ENCODE measurements at places on chromosomes 1 and 21.

- DNase-seq: no peak
Observed at GRCh38 chr1:232962761-232963745, 12.6 kb downstream of the NTPCR start.

DNA sequence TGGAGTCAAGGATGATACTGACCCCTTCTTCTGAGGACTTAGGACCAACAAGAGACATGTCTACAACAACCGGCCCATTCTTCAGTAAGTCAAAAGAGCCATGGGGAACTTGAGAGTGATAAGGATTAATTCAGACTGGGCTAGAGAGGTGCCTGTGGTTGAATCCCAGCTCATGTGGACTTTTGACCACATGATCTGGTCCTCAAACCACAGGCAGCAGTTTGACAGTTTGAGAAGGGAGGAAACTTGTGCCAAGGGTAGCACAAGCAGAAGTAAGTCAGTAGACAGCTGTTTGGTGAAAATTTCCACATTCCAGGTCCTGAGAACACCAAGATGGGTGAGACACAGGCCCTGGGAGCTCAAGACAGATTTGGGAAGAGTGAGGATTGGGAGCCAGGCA, 19.8 kb downstream of the SH3BP5L start:
- DNase-seq: no peak

DNA sequence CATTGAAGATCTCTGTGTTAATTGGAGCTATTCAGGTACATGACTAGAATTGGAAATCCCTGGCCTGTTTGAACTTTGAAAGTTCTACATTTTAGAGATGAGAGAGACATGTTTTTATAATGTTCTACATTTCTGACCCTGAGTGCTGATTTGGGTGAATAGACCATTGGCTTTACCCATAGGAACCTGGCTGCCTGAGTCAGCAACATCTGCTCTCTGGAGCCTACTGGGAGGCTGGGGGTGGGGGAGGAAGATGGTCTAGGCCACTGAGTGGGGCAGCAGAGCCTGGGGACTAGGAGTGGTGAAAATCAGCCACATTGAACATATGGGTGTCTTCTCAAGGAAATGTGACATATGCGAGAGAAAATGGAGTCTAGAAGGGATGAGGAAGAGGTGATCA, 1.4 kb upstream of the VANGL1 start:
- no peak for DNase-seq

DNA sequence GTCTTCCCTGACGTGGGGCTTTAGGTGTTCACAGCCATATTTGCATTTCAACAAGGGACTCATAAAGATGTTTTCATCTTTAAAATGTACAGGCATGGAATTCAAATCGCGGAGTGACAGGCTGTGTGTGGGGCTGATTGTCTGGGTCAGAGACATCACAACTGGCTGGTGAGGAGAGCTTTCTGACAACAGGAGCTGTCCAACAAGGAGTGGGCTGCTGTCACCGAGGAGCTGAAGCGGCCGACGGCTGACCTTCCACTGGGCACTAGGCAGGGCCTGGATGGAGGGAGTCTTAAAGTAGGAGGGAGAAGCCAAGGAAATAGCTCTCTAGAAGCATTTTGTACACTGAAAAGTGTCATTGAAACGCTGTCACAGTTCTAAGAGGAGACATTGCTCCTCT, 30.5 kb upstream of the SCMH1 start:
- DNase-seq: no peak

- DNase-seq: no peak
Observed at GRCh38 chr21:25907573-25908275, 173.0 kb downstream of the GABPA start.

DNA sequence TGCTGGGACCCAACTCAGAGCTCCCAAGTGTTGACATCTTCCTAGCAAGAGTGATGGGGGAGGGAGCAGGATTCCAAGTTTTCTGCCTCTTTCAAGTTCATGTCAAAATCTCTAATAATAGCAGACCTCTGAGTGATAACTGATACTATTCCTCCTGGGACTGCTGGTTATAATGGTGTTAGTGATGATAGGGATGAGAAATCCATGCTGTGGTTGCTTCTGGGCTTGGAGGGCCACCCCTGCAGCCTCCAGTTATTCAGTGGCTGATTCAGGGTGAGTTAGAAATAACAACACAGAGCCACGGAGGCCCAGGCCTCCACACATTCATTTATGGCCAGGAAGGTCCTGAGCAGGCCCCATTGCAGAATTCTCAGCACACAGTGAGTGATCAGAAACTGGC, 40.6 kb upstream of the ARTN start:
- no peak for DNase-seq

- DNase-seq: no peak
Observed at GRCh38 chr21:18725653-18726052, 322.1 kb upstream of the TMPRSS15 start.

DNA sequence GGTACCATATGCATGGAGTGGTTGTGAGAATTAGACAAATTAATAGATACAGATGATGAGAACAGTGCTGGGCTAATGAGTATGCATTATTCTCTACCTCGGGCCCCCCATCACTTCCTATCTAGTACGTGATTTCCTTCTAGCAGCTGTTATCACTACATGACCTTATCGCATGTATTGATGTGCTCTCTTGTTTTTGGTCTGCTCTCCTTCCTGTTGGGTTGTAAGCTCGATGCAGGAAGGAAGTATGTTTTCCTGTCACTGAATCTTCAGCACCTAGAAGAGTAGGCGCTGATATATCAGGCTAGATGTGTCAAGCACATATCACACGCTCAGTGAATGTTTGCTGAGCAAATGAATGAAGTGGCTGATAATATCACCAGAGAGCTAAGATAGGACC, 43.9 kb upstream of the IFNAR2 start:
- no peak for DNase-seq

GRCh38 chr1:211688421-211688820, 13.0 kb upstream of the NEK2 start:
- no peak for DNase-seq

GRCh38 chr1:114122941-114123618, 30.6 kb downstream of the SYT6 start:
- DNase-seq: no peak

DNA sequence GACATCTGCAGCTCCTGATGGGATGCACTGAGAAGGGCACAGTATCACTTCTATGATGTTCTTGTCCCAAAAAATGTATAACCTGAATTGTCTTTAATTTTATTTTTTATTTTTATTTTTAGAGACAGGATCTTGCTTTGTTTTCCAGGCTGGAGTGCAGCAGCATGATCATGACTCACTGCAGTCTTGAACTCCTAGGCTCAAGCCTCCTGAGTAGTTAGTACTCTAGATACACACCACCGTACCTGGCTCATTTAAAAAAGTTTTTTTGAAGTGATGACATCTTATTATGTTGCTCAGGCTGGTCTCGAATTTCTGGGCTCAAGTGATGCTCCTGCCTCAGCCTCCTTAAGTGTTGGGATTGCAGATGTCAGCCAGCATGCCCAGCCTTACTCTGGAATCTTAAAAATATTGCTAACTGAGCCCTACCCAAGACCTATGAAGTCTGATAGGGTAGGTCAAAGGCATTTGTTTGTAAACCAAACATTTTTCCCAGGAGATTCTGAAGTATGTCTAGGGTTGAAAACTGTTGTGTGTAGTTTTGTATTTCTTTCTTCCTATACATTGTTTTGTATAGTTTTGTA, 68.9 kb downstream of the ATF6 start:
- DNase-seq: no peak

DNA sequence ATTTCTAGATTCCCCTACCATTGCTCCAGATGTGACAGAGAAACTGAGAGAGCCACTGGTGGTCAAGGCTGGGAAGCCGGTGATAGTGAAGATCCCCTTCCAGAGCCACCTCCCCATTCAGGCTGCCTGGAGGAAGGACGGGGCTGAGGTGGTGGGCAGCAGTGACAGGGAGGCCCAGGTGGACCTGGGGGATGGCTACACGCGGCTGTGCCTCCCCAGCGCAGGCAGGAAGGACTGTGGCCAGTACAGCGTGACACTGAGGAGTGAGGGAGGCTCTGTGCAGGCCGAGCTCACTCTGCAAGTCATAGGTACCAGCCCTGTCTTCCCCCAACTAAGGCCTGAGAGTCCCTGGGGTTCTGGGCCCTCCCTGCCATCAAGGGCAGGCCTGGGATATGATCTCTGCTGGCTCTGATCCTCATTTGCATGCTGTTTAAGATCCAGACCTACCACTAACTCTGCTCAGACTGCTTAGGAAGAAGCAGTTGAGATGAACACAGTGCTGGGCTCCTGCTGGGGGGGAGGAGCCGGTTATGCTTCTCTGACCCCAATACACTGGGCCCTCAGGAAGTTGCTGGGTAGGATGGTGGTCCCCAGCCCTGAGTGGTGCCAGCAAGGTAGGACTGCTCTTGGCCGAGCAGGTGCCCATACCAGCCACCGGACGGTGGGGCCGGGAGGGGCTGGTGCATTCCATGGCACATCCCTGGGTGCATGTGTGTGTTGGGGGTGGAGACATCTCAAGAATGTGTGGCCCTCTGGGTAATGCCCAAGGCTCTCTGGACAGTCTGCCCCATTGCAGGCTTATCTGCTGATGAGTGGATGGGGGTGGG, 25.1 kb downstream of the IGFN1 start:
- DNase-seq: no peak

DNA sequence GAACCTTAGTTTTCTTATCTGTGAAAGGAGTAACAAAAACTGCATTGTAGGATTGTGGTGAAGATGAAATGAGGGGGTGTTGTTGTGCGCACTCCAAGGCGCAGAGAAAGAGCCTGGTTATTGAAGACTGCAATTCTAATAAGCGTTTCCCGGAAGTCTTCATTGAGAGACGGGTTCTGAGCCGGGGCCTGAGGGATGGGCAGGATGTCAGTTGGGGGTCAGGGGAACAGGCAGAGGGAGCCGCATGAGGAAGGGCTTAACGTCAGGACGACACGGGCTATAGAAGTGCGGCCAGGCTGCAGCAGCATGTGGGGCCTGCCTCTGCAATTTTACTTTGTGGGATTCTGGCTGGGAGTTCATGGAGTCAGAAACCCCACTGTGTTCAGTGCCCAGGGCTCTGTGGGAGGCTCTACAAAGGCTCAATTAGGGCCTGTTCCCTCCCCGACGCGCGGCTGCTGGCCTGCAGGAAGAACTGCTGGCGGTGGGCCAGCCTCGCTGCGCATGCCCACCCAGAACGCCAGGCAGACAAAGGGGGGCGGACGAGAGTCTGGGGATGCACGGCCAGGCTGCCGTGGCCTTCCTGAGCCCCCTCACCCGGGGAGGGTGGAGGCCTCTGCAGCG, 20.7 kb downstream of the TRIM62 start:
- DNase-seq: no peak

GRCh38 chr1:198879711-198880306, 241.0 kb downstream of the PTPRC start:
- DNase-seq: no peak
